ENCODE measurements at places on chromosomes 2 and 18. TPM values are rescaled to one million over a fixed set of nuclear protein-coding genes. Genes with fewer than 3 reads are reported as not detected.

Gene CYTIP
- total RNA-seq = 1.1 TPM

Gene FAP
- not detected for total RNA-seq

Gene DHRS9
- not detected for total RNA-seq

Gene RAPGEF4
- 0.98 TPM for total RNA-seq

Gene TDRD15
- not detected for total RNA-seq

Gene KIF1A
- total RNA-seq = 33.1 TPM

Gene DOK1
- total RNA-seq = 5.5 TPM

Gene LRRTM1
- not detected for total RNA-seq

Gene HOXD10
- not detected for total RNA-seq

DNA sequence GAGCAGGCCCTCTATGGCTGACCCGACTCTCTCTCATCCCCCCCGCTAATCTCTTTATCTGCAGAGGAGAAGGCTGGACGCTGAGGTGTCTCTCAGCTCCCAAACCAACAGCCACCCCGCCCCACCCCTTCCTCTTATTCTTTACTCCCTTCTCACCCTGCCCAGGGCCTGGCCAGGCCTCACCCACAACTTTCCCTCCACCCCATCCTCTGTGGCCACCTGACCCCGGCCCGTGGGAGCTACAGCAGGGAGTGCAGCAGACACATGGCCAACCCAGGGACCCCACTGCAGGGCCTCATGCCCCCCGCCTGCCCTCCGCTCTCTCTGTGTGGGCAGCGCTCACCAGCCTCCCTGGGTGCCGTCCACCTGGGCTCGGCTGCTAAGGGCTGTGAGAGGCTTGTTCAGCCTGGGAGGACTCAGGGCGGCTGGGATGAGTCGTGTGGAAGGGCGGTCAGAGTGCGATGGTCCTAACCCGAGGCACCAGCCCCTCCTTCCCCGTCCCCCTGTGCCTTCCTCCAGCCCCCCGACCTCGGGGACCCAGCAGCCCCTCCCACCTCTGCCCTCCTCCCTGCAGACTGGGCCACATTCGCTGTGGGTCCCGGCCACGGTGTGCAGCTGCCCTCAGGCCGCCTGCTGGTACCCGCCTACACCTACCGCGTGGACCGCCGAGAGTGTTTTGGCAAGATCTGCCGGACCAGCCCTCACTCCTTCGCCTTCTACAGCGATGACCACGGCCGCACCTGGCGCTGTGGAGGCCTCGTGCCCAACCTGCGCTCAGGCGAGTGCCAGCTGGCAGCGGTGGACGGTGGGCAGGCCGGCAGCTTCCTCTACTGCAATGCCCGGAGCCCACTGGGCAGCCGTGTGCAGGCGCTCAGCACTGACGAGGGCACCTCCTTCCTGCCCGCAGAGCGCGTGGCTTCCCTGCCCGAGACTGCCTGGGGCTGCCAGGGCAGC lies 6.8 kb downstream of the NEU4 start:
- DNase-seq = no peak
- H3K27me3 ChIP-seq = no peaks in the 10 kb centered on the region
- H3K36me3 ChIP-seq = no peaks in the 10 kb centered on the region
- H3K27ac ChIP-seq = no peak overlapping the region
- no peak overlapping the region for H3K4me3 ChIP-seq
- no peaks in the 10 kb centered on the region for H3K4me1 ChIP-seq

GRCh38 chr18:58847383-58848071 lies 17.1 kb upstream of the ZNF532 start:
- no peaks in the 10 kb centered on the region for H3K27me3 ChIP-seq
- no peak for DNase-seq
- H3K27ac ChIP-seq = no peak overlapping the region
- H3K4me1 ChIP-seq = no peaks in the 10 kb centered on the region

GRCh38 chr2:25324905-25325592 lies 16.7 kb downstream of the DNMT3A start:
- H3K36me3 ChIP-seq = no peaks in the 10 kb centered on the region
- DNase-seq = no peak
- no peak overlapping the region for H3K27ac ChIP-seq
- H3K27me3 ChIP-seq = no peaks in the 10 kb centered on the region

DNA sequence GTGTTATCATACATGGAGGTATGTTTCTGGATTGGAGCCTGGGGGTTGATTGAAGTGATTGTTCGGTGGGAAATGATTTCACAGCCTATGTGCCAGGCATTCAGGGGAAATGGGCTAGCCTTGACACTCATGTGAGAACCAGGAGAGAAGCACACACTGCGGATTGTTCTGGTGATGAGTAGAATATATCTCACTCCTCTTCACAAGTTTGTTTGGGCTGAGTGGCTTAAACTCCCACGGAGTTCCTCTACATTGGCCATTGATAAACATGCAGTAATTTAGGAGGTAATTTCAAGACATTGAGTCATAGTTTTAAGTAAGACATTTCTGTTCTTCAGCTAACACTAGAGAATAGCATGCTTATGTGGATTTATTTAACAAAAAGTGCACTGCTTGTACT lies 498.9 kb upstream of the NETO1 start:
- no peaks in the 10 kb centered on the region for H3K36me3 ChIP-seq
- no peak overlapping the region for H3K4me3 ChIP-seq
- DNase-seq = no peak
- no peaks in the 10 kb centered on the region for H3K27me3 ChIP-seq
- H3K4me1 ChIP-seq = no peaks in the 10 kb centered on the region
- H3K27ac ChIP-seq = no peak overlapping the region

- H3K4me1 ChIP-seq = no peaks in the 10 kb centered on the region
- H3K36me3 ChIP-seq = no peaks in the 10 kb centered on the region
- H3K27me3 ChIP-seq = no peaks in the 10 kb centered on the region
- no peak for DNase-seq
- no peak overlapping the region for H3K27ac ChIP-seq
Observed at GRCh38 chr2:88549616-88550292, 77.5 kb downstream of the EIF2AK3 start.

DNA sequence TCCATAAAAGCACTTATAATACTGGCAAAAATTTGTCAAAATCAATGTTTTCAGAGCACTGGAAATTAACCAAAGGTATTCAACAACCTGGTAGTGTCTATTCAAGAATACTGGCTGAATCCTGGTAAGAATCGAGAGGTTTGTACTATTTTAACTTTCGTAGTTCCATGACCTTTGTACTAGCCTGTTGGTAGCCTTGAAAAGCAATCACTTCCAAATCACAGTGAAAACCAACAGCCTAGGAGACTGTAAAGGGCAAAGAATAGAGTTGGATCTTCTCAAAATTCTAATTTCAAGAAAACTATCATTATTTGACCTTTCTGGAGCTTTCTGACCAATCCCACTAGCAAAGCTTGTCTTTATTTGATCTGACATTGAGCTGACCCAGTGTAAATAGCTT lies 64.8 kb upstream of the CCDC178 start:
- H3K4me1 ChIP-seq = no peaks in the 10 kb centered on the region
- H3K36me3 ChIP-seq = no peaks in the 10 kb centered on the region
- no peaks in the 10 kb centered on the region for H3K27me3 ChIP-seq
- DNase-seq = no peak
- no peak overlapping the region for H3K27ac ChIP-seq
- H3K4me3 ChIP-seq = no peak overlapping the region

DNA sequence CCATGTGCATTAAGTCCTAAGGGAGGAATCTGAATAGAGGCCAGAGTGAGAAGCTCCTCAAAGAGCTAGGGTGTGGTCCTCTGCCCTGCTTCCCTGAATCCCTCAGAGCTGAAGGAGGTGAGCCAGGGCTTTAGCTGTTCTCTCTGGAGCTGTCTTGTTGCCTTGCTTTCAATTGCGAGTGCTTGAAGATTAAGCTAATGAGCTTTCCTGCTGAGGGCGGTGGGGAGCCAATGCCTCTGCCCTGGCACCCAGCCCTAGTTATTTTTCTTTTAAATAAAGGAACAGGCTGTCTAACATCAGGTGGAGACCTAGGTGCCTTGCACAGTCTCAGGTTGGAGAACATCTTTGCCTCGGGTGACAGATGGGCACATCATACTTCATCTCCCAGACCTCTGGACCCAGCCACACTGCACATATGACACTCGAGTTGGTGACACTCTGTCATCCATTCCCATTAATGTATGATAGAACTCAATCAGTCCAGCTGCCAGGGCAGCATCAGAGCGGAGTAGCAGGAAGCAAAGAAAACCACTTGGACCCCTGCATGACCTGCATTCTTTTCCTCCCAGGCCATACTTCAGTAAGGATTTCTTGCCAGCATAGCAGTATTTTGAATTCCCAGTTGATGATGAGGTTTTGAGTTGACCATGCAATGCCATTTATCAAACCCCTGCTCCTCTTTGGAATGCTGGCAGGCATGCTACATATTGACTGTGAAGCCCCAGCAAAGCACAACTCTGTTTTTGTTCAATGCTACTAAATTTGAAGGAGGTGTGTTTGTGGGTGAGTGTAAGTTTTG lies 292.7 kb downstream of the RNF144A start:
- no peak overlapping the region for H3K4me3 ChIP-seq
- DNase-seq = no peak
- H3K27ac ChIP-seq = no peak overlapping the region

GRCh38 chr2:28438532-28439063 lies 45.9 kb downstream of the FOSL2 start:
- H3K27ac ChIP-seq = no peak overlapping the region
- no peaks in the 10 kb centered on the region for H3K27me3 ChIP-seq
- H3K4me1 ChIP-seq = peaks cover 33% of the 10 kb centered on the region
- no peaks in the 10 kb centered on the region for H3K36me3 ChIP-seq
- DNase-seq = no peak
- no peak overlapping the region for H3K4me3 ChIP-seq

GRCh38 chr2:163580757-163581156 lies 155.1 kb downstream of the FIGN start:
- DNase-seq = no peak
- no peaks in the 10 kb centered on the region for H3K4me1 ChIP-seq
- H3K27ac ChIP-seq = no peak overlapping the region
- H3K4me3 ChIP-seq = no peak overlapping the region
- no peaks in the 10 kb centered on the region for H3K36me3 ChIP-seq

DNA sequence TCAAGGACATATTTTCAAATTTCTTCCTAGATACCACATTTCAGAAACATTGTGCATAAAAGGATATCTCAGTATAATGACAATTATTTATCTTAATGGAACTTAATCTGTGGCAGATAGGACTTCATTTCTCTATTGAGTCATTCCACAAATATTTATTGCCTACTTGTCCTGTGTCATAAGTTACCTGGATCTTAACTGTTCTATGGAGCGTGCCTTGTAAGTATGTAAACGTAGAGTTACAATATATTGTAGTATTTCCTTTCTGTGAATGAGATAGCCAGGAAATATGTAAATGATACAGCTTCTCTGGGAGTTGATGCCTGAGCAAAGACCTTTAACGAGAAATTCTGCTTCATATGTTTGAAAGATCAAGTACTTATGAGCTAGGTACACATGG lies 2.5 kb downstream of the AGFG1 start:
- H3K27ac ChIP-seq = no peak overlapping the region
- DNase-seq = no peak
- H3K27me3 ChIP-seq = no peaks in the 10 kb centered on the region
- peaks cover 11% of the 10 kb centered on the region for H3K4me1 ChIP-seq

DNA sequence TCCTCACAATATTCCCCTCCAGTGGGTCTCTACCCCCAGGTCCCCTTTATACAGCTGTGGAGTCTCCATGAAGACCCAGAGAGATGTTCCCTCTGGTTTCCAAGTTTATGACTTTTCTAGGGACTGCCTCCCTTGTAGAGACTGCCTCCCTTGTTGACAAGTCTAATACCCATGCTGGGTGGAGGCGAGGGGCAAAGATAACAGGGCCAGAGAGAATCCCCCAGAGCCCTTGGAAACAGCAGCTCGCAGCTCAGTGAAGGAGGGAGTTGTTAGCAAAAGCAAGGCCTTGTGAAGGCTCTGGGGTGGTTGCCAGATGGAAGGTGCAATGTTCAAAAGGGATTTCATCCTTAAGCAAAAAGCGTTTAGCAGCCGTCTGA lies 75.0 kb upstream of the GATA6 start:
- H3K4me1 ChIP-seq = peaks cover 24% of the 10 kb centered on the region
- H3K4me3 ChIP-seq = no peak overlapping the region
- H3K27ac ChIP-seq = no peak overlapping the region
- no peaks in the 10 kb centered on the region for H3K27me3 ChIP-seq
- DNase-seq = no peak
- H3K36me3 ChIP-seq = no peaks in the 10 kb centered on the region

- no peaks in the 10 kb centered on the region for H3K36me3 ChIP-seq
- no peaks in the 10 kb centered on the region for H3K27me3 ChIP-seq
- peaks cover 9% of the 10 kb centered on the region for H3K4me1 ChIP-seq
- DNase-seq = no peak
- no peak overlapping the region for H3K27ac ChIP-seq
- no peak overlapping the region for H3K4me3 ChIP-seq
Observed at GRCh38 chr2:60529785-60530627, 23.4 kb downstream of the BCL11A start.

- no peak overlapping the region for H3K27ac ChIP-seq
- no peaks in the 10 kb centered on the region for H3K4me1 ChIP-seq
- DNase-seq = no peak
- no peaks in the 10 kb centered on the region for H3K27me3 ChIP-seq
- no peak overlapping the region for H3K4me3 ChIP-seq
Observed at GRCh38 chr2:79004680-79005079, 20.8 kb upstream of the REG3G start.

DNA sequence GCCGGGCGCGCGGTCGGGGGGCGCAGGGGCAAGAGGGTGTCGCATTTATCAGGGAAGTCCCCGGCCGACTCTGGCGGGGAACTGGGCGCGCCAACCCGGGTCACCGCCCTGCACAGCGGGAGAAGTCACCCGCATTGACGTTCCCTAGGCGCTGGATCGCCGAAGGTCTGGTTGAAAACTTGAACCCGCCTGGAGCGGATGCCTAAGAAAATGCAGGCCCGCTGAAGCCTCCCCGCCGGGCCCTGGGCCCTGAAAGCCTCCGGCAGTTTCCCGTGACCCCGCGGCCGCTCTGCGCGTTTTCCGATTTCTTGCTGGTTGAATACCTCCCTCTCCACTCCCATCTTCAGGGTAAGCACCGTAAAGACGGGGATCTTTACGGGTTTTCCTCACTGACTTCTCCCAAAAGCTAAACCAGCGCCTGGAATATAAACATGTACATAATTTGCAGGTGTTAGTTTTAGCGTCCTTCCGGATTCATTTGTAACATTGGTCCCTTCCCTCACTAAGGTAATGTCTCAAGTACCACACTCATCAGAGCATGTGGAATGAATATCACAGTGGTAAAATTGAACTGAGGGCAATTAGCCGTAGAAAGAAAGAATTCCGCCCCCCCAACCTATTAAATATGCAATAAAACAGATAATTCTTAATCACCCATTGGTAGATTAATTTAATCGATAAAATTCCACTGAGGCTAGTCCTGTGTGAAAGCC lies 675 bp upstream of the SPIRE1 start:
- no peaks in the 10 kb centered on the region for H3K27me3 ChIP-seq
- H3K36me3 ChIP-seq = no peaks in the 10 kb centered on the region
- no peak for DNase-seq
- no peak overlapping the region for H3K27ac ChIP-seq

DNA sequence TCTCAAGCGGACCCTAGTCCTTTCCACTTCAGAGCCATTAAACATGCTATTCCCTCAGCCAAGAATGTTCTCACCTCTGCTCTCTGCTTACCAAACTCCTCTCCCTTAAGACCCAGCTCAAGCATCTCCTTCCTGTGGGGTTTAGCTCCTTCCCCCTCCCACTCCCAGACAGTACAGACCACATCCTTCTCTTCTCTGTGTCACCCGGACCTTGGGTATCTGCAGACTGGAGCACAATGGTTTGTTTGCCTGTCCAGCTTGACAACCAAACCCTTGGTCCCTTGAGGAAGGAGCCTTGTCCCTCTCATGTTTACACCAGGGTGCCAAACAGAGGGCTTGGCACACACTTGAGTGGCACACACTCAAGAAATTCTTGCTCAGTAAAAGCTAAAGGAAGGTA lies 4.1 kb upstream of the CD8A start:
- H3K4me1 ChIP-seq = no peaks in the 10 kb centered on the region
- no peak overlapping the region for H3K27ac ChIP-seq
- DNase-seq = no peak
- H3K27me3 ChIP-seq = no peaks in the 10 kb centered on the region

Data from Caco-2 (cell line).